T1000 (cell line): ENCODE measurements at places on chromosomes 11 and 22.

DNA sequence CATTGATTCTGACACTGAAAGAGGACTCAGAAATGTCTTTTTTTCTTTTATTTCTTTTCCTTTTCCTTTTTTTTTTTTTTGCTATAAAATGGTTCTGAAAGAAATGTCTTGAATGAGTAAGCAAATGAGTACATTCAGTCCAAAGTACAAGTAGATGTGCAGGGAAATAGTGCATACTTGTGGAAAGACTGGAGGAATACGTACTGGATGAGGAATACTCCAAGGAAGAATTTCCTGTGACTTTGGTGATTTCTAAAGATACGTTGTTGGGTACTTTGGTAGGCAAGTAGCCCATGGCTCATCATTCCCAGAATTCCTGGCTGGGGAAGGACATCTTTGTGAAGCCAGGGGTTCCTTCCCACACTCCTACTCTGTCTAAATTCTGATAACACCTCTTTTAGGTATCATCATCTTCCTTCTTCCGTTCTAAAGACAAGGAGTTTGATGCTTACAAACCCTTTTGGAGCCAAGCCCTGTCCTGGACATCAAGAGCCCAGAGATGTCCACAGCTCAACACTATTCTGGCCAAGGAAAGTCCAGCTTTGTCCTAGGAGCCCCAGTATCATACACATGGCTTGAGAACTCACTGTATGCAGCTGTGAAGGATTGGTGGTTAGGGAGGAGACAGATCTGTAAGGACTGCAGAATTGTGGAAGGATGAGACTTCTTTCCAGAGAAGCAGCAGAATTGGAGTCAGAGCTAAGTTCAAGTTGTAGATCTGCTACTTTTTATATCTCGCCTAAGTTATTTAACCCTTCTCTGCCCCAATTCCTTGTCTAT, 4.8 kb upstream of the NUP98 start:
- DNase-seq: no peak

DNA sequence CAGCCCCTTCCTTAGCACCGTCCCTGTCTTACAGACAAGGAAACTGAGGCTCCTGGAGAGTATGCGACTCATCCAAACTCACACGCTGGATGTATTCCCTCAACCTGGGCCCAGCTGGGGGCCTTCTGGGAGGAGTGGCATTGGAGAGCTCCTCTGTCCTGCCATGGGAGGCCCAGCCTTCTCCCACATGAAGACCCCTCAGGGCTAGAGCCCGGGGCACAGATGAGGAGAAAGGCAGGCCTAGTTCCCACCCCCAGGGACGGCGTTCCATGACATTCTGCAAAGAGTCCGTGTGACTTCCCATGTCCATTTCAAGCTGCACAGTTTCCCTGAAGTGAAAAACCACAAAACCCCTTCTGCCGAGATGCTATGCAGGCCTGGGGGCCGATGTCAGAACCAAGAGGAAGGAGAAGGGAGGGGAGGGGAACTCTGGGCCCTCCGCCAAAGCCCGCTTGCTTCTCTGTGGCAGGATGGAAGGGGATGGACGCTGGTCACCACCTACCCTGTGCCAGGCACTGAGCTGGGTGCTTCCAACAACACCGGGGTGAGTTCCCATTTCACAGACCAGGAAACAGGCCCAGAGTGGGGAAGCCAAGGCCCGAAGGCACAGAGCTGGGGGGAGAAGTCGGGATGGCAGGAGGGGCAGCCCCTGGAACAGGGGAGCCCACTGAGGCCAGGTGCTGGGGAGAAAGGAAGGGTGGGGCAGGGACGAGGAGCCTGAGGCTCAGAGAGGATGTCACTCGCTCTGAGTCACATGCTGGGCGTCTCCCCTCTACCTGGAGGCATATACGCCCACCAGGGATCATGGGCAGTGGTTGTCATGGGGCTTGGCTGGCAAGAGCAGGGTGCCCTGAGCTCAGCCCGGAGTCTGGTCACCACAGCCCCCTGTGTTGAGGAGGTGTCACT, 15.7 kb downstream of the RAC2 start:
- no peak for DNase-seq

GRCh38 chr11:79414041-79414440, 26.8 kb downstream of the TENM4 start:
- DNase-seq: no peak

- no peak for DNase-seq
These were observed 362.2 kb downstream of the CTTN start for GRCh38 chr11:70760416-70761020.

DNA sequence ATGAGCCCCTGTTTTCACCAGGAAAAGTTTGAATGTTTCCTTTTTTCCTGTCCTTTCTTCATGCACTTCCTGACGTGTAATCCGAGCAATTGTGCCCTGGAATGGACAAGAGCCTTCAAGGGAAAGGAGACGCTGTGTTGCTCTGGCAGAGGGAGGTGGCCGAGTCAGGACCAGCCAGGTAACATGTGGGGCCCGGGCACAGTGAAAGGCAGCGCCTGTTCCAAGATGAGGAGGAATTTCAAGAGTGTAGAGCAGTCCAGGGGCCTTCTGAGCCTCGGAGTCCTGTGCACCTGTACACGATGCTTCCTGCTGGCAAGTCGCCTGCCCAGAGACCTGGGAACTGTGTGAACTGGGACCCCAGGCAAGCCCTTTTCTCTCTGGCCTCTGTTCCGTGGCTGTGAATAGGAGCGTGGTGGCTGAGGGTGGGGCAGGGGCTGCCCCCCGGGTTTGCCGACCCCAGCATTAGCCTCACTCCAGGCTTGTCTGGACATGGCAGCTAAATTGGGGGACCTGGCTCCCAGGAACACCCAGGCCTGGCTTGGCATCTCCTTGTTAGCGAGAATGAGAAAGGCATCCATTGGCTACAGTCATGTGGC, 92.0 kb downstream of the MYEOV start:
- DNase-seq: no peak

- no peak for DNase-seq
These were observed 28.7 kb downstream of the C11orf58 start for GRCh38 chr11:16767137-16767536.
